ENCODE measurements at places on chromosomes 4 and X.

DNA sequence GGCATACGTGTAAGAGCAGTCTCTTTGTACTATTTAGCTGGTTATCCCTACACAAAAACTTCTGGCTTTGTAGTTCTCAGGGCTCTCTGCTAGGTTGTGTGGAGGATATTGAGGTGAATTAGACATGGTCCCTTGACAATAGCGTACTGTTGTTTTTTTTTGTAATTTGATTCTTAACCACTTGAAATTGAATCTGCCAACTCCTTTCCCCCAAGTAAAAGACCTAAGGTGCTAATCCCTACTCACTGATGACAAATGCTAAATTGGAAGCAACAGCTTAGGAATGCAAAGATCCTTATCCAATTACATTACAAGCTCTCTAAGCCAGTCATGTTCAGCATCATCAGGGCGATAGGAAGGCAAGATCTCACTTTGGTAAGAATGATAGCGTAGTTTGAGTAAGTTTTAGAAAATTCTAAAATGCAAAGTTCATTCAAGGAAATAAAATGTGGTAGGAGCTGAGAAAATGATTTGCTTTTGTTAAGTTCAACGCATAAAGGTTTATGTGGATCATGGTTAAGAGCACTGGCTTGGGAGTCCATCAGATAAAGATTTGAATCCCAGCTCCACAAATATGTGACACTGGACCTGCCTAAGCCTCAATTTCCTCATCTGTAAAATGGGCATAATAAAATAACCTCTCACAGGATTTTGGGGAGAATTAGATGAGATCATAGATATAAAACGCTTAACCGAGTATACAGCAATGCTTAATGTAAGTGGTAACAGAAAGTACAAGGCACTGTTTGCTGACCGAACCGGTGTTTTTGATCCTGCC lies 39.3 kb downstream of the DOCK11 start:
- DNase-seq: no peak

- DNase-seq: no peak
These were observed 8.3 kb downstream of the PKD2 start for GRCh38 chr4:88015659-88016295.

- peak; percentile 69 for DNase-seq
These were observed 84.2 kb downstream of the BCOR start for GRCh38 chrX:40013266-40014195.

DNA sequence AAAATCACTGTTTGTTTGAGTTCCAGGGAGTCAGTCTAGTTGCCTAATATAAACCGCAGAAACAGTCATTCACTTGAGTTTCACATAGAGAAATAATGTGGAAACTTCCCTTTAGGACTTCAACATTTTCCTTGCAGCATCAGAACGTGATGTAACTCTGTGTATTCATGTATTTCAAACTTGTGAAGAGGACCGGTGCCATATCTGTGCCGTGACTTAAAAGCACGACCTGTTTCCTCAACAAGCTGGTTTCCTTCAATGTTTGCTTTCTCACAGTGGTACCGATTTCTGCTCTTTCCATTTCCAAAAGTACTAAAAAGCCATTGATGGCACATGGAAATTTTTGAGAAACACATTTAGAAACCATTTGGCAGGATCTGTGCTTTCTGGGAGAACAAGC lies 166.6 kb upstream of the RAPGEF2 start:
- no peak for DNase-seq

- no peak for DNase-seq
These were observed 1057.8 kb downstream of the DMD start for GRCh38 chrX:32153585-32153984.

DNA sequence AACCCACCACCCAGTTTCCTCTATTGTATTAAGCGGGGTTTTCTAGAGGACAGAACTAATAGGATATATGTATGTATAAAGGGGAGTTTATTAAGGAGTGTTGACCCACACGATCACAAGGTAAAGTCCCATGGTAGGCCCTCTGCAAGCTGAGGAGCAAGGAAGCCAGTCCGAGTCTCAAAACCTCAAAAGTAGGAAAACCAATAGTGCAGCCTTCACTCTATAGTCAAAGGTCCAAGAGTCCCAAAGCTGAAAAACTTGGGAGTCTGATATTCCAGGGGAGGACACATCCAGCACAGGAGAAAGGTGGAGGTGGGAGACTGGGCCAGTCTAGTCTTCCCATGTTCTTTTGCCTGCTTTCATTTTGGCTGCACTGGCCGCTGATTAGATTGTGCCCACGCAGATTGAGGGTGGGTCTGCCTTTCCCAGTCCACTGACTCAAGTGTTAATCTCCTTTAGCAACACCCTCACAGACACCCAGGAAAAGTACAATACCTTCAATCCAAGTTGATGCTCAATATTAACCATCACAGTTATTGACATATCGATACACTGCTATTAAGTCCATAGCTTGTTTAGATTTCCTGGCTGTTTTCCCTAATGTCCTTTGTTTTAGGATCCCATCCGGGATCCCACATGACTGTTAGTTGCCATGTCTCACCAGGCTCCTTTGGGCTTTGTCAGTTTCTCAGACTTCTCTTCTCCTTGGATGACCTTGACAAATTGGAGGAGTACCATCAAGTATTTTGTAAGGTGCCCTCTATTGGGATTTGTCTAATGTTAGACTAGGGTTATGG lies 12.2 kb downstream of the UCHL1 start:
- no peak for DNase-seq

DNA sequence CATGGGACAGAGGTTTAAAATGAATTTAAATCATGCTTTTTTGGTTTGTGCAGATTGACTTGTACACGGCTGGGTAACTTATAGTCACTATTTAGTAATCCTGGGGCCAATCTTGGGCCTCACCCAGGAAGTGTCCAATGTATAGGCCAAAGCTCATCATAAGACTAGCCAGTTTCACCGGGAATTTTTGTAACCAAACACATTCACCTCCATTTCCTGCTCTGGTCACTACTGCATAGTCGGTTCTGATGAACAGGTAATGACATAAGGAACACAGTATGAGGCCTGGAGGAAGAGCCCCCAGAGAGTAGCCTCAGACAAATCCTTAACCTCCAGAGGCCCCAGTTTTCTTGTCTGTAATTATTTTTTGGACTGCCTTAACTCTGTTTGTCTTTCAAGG lies 81.9 kb downstream of the HPRT1 start:
- DNase-seq: no peak

DNA sequence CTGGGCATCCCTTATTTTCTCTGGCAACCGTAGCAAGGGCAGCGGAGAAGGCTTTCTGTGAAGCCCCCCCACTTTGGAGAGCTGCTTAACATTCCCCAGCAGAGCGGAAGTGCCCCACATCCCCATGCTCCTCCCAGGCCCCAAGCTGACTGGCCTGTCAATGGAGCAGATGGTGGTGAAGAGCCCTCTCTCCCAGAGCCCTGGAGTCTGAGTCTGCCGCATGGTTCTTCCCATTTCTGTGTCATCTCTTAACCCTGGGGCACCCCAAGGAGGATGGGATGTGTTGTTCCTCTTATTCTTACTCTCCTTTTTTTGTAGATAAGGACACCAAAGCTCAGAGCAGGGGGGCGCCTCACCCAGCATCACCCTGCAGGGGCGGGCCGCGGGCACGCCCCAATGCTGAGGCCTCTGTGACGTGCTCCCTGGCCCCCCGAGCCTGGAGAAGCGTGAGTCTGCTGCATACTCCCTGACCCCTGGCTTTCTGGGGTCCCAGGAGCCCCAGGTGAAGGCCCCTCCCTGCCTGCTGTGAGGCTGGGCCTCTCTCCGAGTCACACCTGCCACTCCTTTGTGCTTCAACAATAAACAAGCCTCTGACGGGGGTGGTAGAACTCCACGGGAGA lies 35.9 kb downstream of the ADRA2C start:
- no peak for DNase-seq

GRCh38 chrX:69232945-69233344 lies 67.7 kb upstream of the PJA1 start:
- no peak for DNase-seq

- no peak for DNase-seq
These were observed 392.3 kb downstream of the ARHGAP24 start for GRCh38 chr4:85867271-85867670.

GRCh38 chr4:119116925-119117900 lies 18.4 kb upstream of the MYOZ2 start:
- DNase-seq: no peak

GRCh38 chr4:109649872-109650271 lies 53.4 kb downstream of the CASP6 start:
- no peak for DNase-seq

DNA sequence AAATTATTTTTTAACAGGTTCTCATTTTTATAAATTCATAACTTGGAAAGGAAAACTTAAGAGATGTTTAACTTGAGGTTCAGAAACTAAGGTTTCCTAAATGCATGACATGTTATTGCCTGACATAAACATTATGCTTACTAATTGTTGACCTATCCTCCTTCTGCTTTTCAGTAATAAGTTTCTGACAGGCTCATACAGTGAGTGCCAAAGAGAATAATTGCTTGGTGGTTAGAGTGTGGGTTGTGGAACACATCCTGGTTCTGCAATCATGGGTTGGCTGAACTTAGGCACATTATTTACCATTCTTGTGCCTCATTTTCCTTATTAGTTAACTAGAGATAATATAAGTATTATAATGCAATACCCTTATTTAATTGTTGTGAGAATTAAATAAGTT lies 56.5 kb downstream of the BMPR1B start:
- no peak for DNase-seq

DNA sequence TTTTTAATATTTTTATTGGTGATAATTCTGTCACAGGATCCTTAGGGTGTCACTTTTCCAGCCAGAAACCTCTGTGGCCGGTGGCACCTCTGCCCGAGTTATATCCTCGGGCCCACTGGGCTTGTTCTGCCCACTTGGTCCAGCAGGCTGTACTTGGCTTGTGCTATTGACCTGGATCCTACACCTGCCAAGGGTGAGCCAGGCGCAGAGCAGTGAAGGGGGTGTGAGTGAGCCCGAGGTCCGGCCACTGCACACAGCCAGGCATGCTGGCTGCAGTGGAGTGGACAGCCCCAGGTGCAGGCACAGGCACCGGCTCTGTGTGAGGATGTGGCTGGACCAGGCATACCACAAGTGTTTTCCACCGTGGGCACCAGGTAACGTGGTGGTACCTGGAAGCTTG lies 54.7 kb upstream of the NUDT6 start:
- no peak for DNase-seq

DNA sequence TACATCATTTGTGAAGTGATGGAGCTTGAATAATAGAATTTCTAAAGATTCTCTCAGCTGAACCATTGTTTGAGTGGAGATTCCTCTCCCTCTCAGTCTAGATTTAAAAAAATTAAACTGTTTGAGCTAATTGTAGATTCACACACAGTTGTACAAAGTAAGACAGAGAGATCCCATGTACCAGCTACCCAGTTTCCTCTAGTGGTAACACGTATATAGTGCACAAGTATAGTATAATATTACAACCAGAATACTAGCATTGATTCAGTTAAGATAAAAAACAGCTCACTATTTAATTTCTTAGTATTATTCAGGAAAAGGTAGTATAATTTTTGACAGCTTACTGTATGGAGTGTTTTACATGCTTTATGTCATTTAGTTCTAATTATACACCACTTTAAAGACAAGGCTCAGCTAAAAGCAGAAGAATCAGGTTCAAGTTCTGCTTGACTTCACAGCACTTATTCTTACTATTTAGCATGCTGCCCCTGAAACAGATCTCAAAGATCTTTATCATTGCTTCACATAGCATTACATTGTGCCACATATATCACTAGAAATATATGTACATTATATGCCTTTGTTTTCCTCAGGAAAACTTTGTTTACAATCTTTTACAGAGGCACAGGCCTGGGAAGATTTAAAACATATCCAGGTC lies 136.1 kb downstream of the SNCA start:
- no peak for DNase-seq

GRCh38 chrX:70434914-70435586 lies 9.6 kb upstream of the DLG3 start:
- DNase-seq: no peak

- DNase-seq: no peak
These were observed 1034.3 kb downstream of the STIM2 start for GRCh38 chr4:27894951-27895350.

- DNase-seq: no peak
These were observed 209.9 kb downstream of the IQCM start for GRCh38 chr4:149605601-149606378.

GRCh38 chrX:77668391-77669237 lies 117.4 kb downstream of the ATRX start:
- no peak for DNase-seq

DNA sequence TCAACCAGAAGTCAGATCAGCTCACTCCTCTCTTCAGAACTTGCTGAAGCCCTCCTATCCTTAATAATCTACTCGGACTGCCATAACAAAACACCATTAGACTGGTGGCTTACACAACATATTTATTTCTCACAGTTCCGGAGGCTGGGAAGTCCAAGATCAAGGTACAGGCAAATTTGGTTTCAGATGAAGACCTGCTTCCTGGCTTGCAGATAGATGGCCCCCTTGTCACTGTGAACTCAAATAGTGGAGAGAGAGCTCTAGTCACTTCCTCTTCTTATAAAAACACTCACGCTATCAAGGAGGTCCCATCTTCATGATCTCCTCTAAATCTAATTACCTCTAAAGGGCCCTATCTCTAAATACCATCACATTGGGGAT lies 125.1 kb downstream of the CAMK2D start:
- DNase-seq: no peak

DNA sequence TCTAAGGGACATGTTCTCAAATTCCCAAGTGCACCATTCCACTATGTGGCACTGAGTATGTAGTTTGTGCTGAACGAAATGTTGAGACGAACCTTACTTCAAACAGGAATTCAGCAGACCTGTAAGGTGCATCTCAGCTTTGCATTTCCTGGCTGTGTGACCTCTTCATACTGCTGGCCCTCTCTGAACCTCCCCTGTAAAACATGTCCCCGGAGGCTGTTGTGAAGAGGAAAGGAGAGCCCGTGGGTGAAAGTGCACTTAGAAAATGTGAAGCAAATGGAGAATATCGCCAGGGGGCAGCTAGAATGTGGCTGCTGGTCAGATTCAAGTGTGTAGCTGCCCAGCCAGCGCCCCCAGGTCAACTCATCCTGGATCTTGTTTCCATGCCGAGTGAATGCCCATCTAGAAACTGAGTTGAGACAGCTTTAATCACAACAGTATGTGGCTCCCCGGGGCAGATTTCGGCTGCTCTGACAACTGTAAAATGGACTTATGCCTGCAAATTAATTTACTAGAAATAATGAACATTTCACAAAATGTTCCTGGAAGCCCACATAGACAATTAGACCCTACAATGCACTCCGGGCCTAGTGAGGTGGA lies 263.3 kb downstream of the EVC2 start:
- no peak for DNase-seq

GRCh38 chrX:50941638-50942037 lies 31.1 kb downstream of the BMP15 start:
- no peak for DNase-seq

GRCh38 chrX:54825716-54826438 lies 18.3 kb downstream of the MAGED2 start:
- DNase-seq: no peak

DNA sequence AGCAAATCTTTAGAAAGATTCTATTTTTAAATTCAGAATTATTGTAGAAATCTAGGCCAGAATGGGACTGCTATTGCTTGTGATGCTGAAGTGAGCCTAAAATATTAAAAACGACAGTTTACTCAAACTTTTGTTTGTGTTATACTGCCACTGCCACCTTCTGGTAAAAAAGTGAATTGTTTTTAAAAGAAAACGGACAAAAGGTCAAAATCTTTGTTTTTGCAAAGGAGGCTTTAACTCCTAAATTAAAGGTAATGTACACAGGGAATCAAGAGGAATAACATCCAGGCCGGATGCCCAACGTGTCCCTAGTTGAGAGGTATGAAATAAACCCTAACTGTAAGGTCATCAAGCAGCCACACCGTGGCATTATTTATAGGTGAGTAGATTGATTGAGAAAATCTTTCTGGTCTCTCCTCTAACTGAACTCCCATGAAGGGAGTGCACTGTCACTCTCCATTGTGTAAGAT lies 338.3 kb upstream of the GALNT7 start:
- DNase-seq: no peak

All from NCI-H2227 treated with DMSO at 0.1 percent for 48 hours (cell line).